ENCODE measurements at places on chromosomes 3 and 15. TPM values are rescaled to one million over a fixed set of nuclear protein-coding genes. Genes with fewer than 3 reads are reported as not detected.
A peak's percentile ranks its signal among the peaks of the same experiment; 100 is the strongest.

GRCh38 chr15:80105595-80105994, 46.1 kb downstream of the ZFAND6 start:
- no peaks in the 10 kb centered on the region for H3K27me3 ChIP-seq
- H3K36me3 ChIP-seq: peaks cover 4% of the 10 kb centered on the region
- no peak overlapping the region for H3K4me3 ChIP-seq
- no peak for DNase-seq
- no peak overlapping the region for H3K27ac ChIP-seq

DNA sequence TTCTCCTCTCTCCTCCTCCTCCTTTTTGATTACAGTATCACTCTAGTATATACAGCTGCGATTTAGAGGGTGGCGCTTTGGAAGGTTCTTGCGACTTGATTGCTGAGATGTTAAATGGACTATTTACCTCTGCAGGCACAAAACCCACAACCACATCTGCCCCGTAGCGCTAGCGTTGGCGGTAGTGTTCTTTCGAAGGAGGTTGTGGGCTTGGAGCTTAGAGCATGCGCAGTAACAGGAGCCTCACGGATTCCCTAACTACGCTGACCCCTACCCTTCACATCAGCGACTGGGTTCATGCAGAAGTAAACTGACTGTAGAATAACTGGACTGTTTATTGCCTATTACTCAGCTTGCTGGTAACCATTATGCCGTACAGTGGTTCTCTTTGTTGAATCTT, 58.0 kb downstream of the CGGBP1 start:
- no peaks in the 10 kb centered on the region for H3K36me3 ChIP-seq
- peak overlapping the region; percentile 14 for H3K4me3 ChIP-seq
- DNase-seq: no peak
- H3K27ac ChIP-seq: no peak overlapping the region

DNA sequence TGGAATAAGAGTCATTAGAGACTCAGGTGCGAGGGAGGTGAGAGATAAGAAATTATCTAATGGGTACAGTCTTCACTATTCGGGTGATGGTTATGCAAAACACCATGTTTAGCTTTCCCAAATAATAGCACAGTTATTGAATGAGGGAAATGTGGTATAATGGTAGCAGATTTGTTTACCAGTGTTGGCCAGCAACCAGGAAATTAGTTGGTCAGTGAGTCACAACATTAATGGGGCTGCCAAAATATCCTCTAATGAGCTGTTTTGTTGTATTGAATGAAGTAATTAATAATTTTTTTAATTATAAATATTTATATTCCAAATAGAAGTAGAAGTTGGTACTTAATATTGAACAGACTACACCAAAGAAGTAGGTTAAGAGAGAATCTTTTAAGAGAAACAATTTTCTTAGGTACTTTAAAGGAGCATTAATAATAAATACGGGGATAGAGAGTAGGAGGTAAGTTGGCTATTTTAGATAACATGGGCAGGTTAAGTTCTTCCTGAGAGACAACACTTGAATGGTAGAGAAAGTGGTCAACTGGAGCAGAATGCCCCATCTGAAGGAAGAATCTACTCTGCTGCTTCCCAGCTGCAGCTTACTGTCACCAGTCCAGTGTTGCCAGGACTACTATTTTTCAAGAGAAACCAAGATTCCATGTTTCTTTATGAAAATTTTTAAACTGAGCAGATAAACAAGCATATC, 218.8 kb downstream of the UBE2E2 start:
- no peak overlapping the region for H3K27ac ChIP-seq
- DNase-seq: no peak
- H3K36me3 ChIP-seq: no peaks in the 10 kb centered on the region
- H3K4me1 ChIP-seq: no peaks in the 10 kb centered on the region

The MANF gene
- 71.2 TPM for total RNA-seq

The CLDN1 gene
- 0.32 TPM for total RNA-seq

- no peak for DNase-seq
- no peaks in the 10 kb centered on the region for H3K27me3 ChIP-seq
- no peak overlapping the region for H3K27ac ChIP-seq
- no peaks in the 10 kb centered on the region for H3K4me1 ChIP-seq
- no peak overlapping the region for H3K4me3 ChIP-seq
Observed at GRCh38 chr3:20537234-20537633, 351.2 kb upstream of the SGO1 start.

Measured in naive thymus-derived CD4-positive, alpha-beta T cell (primary cell).